ENCODE measurements at places on chromosomes 2 and 18. TPM values are rescaled to one million over a fixed set of nuclear protein-coding genes. Genes with fewer than 3 reads are reported as not detected.

The LIMS3 gene
- 1.3 TPM for total RNA-seq

The ARL5A gene
- 40.9 TPM for total RNA-seq

The CNTNAP5 gene
- total RNA-seq, result not detected

The OR6B2 gene
- not detected for total RNA-seq

The CHAC2 gene
- 3.7 TPM for total RNA-seq

The GNLY gene
- 11.8 TPM for total RNA-seq

The SOX11 gene
- total RNA-seq, result 0.78 TPM

The MEIS1 gene
- 10.0 TPM for total RNA-seq

The GULP1 gene
- 3.5 TPM for total RNA-seq

The RESP18 gene
- not detected for total RNA-seq

The PLCL1 gene
- total RNA-seq, result 3.0 TPM

The GALNT13 gene
- 0.50 TPM for total RNA-seq

The OTOS gene
- not detected for total RNA-seq

The CEP192 gene
- total RNA-seq, result 24.7 TPM

The RFX8 gene
- total RNA-seq, result not detected

The WNT6 gene
- 0.43 TPM for total RNA-seq

The IL1B gene
- 4.2 TPM for total RNA-seq

The SUCLG1 gene
- total RNA-seq, result 201 TPM

The LAMA3 gene
- 98.0 TPM for total RNA-seq

The GATA6 gene
- 57.8 TPM for total RNA-seq

The CHRND gene
- not detected for total RNA-seq

The ADRA2B gene
- total RNA-seq, result 0.84 TPM

The TRIM43 gene
- not detected for total RNA-seq

The DES gene
- total RNA-seq, result 18.5 TPM

The SERPINB12 gene
- total RNA-seq, result not detected

The SPAG16 gene
- total RNA-seq, result 21.0 TPM

The KRTCAP3 gene
- total RNA-seq, result 90.0 TPM

The INHBB gene
- total RNA-seq, result 0.98 TPM

The RDH14 gene
- total RNA-seq, result 22.7 TPM

The CABLES1 gene
- total RNA-seq, result 11.0 TPM

The FAM161A gene
- 1.2 TPM for total RNA-seq

The CD8B2 gene
- 0.08 TPM for total RNA-seq

The DPP10 gene
- total RNA-seq, result 11.2 TPM

The GAL3ST2 gene
- total RNA-seq, result 50.8 TPM

The AOX1 gene
- 8.7 TPM for total RNA-seq

The STPG4 gene
- 0.43 TPM for total RNA-seq

The REG1B gene
- total RNA-seq, result not detected

The SDC1 gene
- total RNA-seq, result 159 TPM

The ABCG5 gene
- 0.09 TPM for total RNA-seq

The BOLL gene
- not detected for total RNA-seq

The UPP2 gene
- not detected for total RNA-seq

The IL1F10 gene
- not detected for total RNA-seq

The IL36A gene
- total RNA-seq, result not detected

The LYPD6B gene
- 1.7 TPM for total RNA-seq

The IL36RN gene
- not detected for total RNA-seq

The ATP8B1 gene
- total RNA-seq, result 387 TPM

The C2orf78 gene
- total RNA-seq, result not detected

The SLC9A2 gene
- 81.1 TPM for total RNA-seq

The KIF1A gene
- 2.2 TPM for total RNA-seq

The TMEM185B gene
- total RNA-seq, result 12.1 TPM

The KYNU gene
- total RNA-seq, result 0.61 TPM

The HRH4 gene
- total RNA-seq, result 0.12 TPM

All from left colon (tissue), 2 donors.